GM12865 (cell line): ENCODE measurements at places on chromosomes 7 and 10.
A peak's percentile ranks its signal among the peaks of the same experiment; 100 is the strongest.

DNA sequence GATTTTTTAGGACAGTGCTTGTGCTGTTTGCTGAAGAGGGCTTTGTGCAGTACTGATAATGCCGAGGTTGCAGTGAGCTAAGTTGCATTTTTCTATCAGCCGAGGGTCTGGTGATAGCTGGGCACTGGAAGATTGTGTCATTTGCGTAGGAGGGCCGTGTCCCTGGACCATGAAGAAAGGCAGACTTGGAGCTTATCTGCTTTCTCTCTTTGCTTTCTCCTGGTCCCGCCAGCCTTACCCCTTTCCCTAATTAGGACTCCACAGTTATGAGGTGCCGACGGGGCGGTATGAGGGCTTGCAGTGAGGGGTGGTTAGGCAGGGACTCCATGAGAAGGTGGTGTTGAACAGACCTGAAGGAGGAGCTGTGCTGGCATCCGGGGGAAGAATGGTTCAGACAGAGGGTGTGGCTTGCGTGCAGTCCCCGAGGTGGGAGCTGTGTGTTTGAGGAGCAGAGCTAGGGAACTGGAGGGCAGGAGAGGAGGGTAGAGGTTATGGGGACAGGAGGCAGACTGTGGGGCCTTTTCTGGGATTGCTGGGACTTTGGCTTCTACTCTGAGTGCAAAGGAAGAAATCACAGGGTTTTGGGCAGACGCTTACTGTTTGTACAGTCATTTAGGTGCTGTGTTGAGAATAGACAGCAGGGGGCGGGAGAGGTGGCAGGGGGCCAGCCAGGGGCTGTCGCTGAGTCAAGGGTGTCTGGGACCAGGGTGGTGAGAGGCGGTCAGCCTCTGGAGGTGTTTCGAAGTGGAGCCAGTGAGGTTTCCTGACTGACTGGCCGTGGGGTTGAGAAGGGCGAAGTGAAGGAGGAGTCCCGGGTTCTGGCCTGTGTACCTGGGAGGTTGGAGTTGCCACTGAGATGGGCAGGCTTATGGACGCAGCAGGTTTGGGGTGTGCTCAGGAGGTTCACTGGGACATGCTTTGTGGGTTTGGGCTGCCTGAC is 43.4 kb downstream of the PRF1 start:
- DNase-seq: peak; percentile 60

- DNase-seq: no peak
Observed at GRCh38 chr7:148334959-148335577, 255.5 kb upstream of the C7orf33 start.

DNA sequence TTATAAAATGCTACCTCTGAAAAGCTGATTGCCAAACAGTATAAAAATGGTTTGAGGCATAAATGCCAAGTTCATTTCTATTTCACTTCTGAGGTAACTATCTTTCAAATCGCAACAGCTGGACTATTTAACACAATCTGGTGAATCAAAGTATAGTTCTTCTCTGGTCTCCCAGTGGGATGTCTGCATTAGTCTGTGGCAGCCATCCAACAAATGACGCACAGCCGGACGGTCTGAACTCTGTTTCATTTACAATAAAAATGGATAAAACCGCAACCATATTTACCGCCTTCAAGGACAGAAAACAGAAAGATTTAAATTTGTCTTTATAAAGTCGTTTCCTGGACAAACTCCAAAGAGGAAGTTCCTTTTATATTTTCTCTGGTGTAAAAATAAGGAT is 41.9 kb downstream of the ENO4 start:
- no peak for DNase-seq

- DNase-seq: no peak
Observed at GRCh38 chr7:98284335-98285036, 3.0 kb downstream of the BRI3 start.
